ENCODE measurements at places on chromosomes 6 and 20.
A peak's percentile ranks its signal among the peaks of the same experiment; 100 is the strongest.

GRCh38 chr6:95767897-95768463, 190.6 kb downstream of the MANEA start:
- H3K36me3 ChIP-seq: no peaks in the 10 kb centered on the region
- no peaks in the 10 kb centered on the region for H3K27me3 ChIP-seq
- no peaks in the 10 kb centered on the region for H3K4me1 ChIP-seq
- H3K4me3 ChIP-seq: no peak overlapping the region

- no peaks in the 10 kb centered on the region for H3K36me3 ChIP-seq
- no peaks in the 10 kb centered on the region for H3K4me1 ChIP-seq
- DNase-seq: no peak
- H3K27ac ChIP-seq: no peak overlapping the region
- no peak overlapping the region for H3K4me3 ChIP-seq
- H3K27me3 ChIP-seq: peaks cover 33% of the 10 kb centered on the region
These were observed 111.9 kb downstream of the DNAH8 start for GRCh38 chr6:38827024-38827423.

DNA sequence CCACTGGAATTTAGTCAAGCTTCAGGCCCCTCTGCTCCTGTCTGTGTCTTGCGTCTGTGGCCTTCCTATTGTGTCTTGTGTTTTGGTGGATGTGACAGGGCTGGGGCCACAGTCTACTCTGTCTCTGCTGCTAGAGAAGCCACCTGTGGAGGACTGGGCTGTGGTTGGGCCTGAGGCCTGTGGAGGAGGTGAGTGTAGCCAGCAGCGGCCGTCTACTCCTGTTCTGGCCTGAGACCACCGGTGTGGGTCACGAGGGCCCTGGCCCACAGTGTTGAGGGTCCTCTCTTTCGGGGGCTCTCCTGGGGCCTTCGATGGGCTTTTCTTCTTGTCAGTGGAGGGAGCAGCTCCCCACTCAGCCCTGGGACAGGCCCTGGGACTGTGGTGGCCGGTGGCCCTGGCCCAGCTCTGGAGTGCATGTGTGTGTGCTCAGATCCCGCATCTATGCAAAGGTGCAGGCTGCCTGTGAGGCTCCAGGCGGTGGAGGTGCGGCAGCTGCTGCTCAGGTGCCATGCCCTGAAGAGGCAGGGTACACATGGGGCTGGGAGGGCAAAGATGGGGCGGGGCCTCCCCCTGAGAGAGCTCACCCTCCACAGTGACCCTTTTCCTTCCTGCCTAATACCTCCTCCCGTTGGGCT, 20.8 kb downstream of the SDCBP2 start:
- H3K27me3 ChIP-seq: no peaks in the 10 kb centered on the region
- no peak overlapping the region for H3K4me3 ChIP-seq
- H3K4me1 ChIP-seq: no peaks in the 10 kb centered on the region
- H3K36me3 ChIP-seq: peaks cover 5% of the 10 kb centered on the region

GRCh38 chr6:156427345-156427744, 349.8 kb upstream of the ARID1B start:
- H3K27ac ChIP-seq: no peak overlapping the region
- H3K4me1 ChIP-seq: peaks cover 12% of the 10 kb centered on the region
- no peak overlapping the region for H3K4me3 ChIP-seq
- DNase-seq: no peak

GRCh38 chr20:7695635-7696034, 244.6 kb downstream of the HAO1 start:
- H3K27ac ChIP-seq: no peak overlapping the region
- DNase-seq: no peak
- H3K4me1 ChIP-seq: no peaks in the 10 kb centered on the region

DNA sequence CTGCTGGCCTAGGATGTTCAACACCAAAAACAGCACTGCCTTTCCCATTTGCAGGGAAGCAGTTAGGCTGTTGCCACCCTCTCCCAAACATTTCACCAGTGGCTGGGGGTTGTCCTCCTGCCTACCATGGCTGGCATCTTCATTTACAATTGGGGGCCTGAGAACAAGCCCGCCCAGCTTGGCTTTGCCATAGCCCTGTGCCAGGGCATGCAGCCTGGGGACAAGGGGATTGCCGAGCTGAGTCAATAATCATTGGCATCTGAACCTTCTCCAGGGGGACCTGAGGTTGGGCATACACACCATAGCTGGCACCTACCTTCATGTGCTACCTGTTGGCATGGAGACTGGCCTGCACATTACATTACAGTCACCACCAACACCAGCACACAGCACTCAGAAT, 345.1 kb downstream of the KHDRBS2 start:
- H3K27me3 ChIP-seq: no peaks in the 10 kb centered on the region
- no peaks in the 10 kb centered on the region for H3K4me1 ChIP-seq
- H3K36me3 ChIP-seq: no peaks in the 10 kb centered on the region
- no peak for DNase-seq
- no peak overlapping the region for H3K27ac ChIP-seq

DNA sequence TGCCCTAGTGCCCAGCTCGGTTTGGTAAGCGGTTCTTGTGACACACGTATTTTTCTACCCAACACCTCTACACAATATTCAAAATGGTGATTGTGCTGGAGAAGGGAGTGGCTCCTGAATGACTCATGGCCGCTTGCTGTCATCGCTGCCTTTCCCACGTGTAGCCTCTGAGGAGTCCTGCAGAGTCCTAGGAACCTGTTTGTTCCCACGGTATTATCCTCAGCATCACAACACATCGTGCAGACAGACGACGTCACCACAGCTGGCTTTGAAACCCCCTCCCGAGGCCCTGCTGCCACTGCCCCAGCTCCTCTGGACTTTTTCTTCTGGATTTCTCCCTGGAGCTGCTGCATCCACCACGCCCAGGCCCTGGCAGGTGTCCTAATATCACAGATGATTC, 353.5 kb downstream of the SMOC2 start:
- peaks cover 8% of the 10 kb centered on the region for H3K36me3 ChIP-seq
- no peak overlapping the region for H3K4me3 ChIP-seq
- DNase-seq: no peak
- H3K27ac ChIP-seq: no peak overlapping the region

DNA sequence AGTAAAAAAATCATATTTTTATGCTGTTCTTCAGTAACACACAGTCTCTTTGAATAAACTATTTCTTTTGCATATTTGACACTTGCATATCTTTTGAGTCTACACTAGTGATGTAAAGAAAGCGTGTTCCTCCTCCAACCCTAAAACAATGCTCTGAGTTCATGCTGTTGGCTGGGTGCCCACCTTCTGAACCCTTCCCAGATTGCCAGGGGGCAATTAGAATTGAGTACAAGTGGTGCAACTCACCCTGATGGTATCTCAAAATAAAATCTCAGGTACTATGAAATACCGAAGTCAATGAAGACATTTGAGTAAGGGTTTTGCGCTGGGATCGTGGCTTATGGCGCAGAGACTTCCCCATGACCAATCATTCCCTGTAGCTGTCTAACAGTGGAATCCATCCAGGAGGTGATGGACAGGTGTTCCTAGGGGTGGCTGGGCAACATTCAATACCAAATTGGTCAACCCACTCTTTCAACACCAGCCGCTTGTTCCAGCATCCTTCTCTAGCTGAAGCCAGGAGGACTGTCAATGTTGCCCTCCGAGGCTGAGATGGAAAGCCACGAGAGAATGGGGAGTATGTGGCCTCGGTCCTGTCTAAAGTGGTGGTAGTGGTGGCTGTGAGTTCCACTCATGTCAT, 94.4 kb upstream of the ZNFX1 start:
- no peak for DNase-seq
- H3K27me3 ChIP-seq: peaks cover 72% of the 10 kb centered on the region
- no peaks in the 10 kb centered on the region for H3K4me1 ChIP-seq
- no peaks in the 10 kb centered on the region for H3K36me3 ChIP-seq
- H3K4me3 ChIP-seq: no peak overlapping the region
- H3K27ac ChIP-seq: no peak overlapping the region

DNA sequence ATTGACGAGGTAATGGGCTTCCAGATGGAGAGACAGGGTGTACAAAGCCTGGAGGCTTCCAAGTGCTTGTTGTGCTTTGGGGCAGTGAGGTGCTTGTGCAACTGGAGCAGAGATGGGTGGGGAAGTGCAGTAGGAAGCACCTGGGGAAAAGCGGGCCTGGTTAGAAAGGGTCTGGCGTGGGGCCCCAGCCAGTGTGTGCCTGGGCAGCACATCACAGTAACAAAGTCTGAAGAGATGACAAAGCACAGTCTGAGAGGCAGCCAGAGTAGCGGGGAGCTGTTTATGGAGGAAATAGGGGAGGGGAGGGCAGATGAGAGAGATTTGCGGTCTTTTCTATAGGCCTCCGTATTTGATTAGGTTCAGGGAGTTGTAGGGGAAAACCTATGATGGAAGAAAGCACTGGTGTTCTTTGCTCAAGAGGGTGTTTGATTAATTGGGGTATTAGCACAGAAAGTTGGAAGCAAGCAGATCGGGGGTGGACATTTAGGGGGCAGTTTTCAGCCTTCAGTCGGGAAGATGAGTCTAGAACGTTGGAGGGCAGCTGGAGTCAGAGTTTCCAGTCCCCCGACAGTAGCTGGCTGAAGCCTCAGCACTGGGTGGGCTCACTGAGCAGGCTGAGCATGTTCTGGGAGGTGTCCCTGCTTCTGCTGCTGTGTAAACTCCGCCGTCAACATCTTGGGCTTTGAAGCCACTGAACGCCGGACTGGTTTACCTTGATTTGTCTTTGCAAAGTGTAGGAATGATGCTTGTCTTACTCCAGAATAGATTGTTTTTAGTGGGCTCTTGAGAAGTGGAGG, 15.5 kb upstream of the MROH8 start:
- H3K27ac ChIP-seq: peak overlapping the region; percentile 36
- peaks cover 64% of the 10 kb centered on the region for H3K4me1 ChIP-seq
- no peak overlapping the region for H3K4me3 ChIP-seq
- no peak for DNase-seq

DNA sequence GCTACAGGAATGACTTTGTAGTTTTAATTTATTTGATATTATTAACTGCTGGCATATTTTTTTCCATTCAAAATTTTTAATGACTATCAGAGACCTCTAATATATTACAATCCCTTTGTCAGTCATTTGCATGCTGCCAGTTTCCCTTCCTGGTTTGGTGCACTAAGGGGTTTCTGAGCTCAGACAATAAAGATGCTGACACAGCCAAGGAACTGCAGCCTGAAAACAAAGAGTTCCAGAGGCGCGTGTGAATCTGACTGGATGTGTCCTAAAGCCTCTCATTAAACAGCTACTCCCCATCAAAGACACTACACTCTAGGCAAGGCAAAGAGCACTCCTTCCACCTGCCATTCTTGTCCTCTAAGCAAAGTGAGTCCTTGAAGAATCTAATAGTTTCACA, 116.8 kb upstream of the DST start:
- no peak overlapping the region for H3K4me3 ChIP-seq
- DNase-seq: no peak
- no peaks in the 10 kb centered on the region for H3K36me3 ChIP-seq
- H3K27me3 ChIP-seq: no peaks in the 10 kb centered on the region

- H3K27ac ChIP-seq: no peak overlapping the region
- no peak overlapping the region for H3K4me3 ChIP-seq
- H3K27me3 ChIP-seq: peaks cover 29% of the 10 kb centered on the region
- no peaks in the 10 kb centered on the region for H3K36me3 ChIP-seq
- DNase-seq: no peak
- no peaks in the 10 kb centered on the region for H3K4me1 ChIP-seq
These were observed 386.1 kb upstream of the ZFP64 start for GRCh38 chr20:52577696-52578095.

GRCh38 chr6:2641044-2641725, 109.5 kb downstream of the MYLK4 start:
- no peaks in the 10 kb centered on the region for H3K36me3 ChIP-seq
- no peak overlapping the region for H3K27ac ChIP-seq
- peaks cover 95% of the 10 kb centered on the region for H3K27me3 ChIP-seq

DNA sequence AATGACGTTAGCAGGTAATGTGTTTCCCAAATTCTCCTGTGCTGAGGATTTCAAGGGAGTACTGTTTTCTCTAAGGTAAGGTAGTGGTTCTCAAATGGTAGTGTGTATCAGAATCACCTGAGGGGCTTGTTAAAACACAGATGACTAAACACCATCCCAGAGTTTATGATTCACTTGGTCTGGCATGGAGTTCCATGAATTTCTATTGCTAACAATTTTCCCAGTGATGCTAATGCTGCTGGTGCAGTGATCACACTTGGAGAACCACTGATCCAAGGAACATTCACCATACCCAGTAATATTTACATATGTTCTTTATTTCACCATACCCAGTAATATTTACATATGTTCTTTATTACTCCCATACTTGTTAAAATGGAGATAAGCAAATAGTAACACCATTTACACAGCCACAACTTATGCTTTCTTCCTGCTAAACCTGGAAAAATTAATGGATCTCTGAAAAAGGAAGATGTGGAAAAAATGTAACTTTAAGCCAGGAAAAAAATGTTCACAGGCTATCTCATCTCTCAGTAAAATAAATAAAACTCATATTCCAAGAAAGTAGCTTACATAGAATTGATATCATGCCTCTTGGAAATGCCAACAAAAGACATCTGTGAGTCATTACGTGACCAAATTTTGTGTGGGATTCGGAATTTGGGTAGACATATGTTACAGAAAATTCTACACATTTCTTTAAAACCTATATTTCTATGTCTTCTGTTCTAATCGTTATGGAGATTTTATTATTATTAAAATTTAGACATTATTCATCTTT, 129.5 kb downstream of the MMUT start:
- H3K27me3 ChIP-seq: no peaks in the 10 kb centered on the region
- DNase-seq: no peak
- H3K4me3 ChIP-seq: no peak overlapping the region
- H3K4me1 ChIP-seq: no peaks in the 10 kb centered on the region
- no peak overlapping the region for H3K27ac ChIP-seq
- no peaks in the 10 kb centered on the region for H3K36me3 ChIP-seq

- H3K27me3 ChIP-seq: no peaks in the 10 kb centered on the region
- H3K36me3 ChIP-seq: peaks cover 5% of the 10 kb centered on the region
- no peak overlapping the region for H3K27ac ChIP-seq
- no peaks in the 10 kb centered on the region for H3K4me1 ChIP-seq
- no peak overlapping the region for H3K4me3 ChIP-seq
These were observed 68.2 kb downstream of the KHDC1L start for GRCh38 chr6:73156793-73157767.

DNA sequence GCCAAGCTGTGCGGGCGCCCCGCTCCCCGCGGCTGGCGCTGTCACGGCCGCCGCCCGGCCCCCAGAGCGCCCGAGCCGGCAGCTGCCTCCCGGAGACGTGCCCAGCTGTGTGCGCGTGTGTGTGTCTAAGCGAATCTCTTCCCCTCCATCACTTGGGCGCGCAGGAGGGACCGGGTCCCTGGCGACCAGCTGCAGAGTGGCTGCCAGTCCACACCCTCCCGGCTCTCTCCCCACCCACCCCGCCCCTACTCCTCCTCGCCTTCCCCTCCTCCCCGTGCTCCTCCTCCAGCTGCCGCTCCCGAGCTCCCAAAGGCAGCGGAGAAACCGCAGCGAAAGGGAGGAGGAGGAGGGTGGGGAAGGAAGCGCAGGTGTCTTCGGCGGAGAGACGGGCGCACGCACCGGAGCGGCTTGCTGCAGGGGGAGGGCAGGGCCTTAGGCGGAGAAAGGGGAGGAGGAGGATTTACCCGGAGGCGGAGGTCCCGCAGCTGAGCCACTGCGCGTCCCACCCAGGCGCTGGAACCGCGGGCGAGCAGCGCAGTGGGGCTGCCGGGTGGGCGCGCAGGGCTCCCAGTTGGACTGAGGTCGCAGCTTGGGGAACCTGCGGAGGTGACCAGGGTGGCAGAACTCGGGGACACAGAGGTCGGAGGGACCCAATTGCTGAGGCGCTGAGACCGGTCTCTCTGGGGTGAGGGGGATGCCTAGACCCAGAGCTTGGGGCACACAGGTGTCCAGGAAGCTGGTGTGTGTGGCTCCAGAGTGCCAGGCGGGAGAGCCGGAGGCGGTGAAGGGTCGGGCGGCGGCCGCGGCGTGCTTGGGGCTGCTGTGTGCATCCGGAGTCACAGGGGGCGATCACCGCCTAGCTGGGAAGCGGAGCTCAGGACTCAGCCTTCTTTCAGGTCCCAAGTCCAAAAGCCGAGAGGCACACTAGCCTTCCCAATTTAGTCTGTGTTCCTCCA, at the start of gene HS3ST5:
TSS of gene HS3ST5 (minus strand) at position 198 of the 956 bp plus-strand sequence. CDS start 280,178 bp downstream, outside the sequence.
- no peaks in the 10 kb centered on the region for H3K36me3 ChIP-seq
- H3K4me3 ChIP-seq: peak within 1 kb of the TSS; percentile 14
- no peak within 1 kb of the TSS for H3K27ac ChIP-seq

Data from central memory CD8-positive, alpha-beta T cell (primary cell).